Activated T-cell treated with anti-CD3 and anti-CD28 coated beads, Interleukin-2, amount 50 U/mL, for 48 hours (primary cell): ENCODE measurements at places on chromosomes 11 and 22.

DNA sequence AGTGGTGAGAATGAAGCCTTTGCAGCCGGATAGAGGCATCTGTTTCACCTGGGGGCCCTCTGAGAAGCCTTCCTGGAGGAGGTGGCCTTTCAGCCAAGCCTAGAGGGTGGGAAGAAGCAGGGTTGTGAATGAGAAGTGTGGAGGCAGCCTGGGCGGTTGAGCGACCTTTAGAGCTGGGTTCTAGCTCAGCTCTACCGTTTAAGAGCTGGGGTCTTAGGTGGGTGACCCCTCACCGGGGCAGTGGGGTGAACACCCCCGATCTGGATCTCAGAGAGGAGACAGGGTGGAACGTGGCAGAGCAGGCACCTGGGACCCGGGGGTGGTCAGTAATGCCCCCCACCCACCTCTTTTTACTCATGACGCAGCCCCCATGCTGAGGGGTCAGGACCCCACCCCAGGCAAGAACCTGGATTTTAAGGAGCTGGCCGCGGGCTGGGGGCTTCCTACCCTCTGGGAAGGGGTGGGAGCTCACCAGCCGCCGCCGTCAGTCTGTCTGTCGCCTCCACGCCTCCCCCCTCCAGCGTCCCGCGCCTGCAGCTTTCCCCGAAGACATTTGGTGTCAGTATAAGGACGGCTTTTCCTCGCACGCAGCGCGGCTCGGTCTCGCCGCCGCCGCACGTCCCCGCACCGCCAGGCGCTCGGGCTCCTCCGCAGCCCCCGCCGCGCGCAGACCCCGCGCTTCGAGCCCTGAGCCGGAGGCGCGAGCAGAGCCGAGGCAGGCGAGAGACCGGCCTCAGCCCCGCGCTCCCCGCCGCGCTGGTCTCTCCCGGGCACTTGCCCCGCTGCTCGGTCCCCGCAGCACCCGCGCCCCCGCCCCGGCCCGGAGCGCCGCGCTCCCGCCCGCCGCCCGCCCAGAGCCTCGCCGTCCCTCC lies 13.3 kb upstream of the CACNA1I start:
- DNase-seq, result peak; percentile 58

DNA sequence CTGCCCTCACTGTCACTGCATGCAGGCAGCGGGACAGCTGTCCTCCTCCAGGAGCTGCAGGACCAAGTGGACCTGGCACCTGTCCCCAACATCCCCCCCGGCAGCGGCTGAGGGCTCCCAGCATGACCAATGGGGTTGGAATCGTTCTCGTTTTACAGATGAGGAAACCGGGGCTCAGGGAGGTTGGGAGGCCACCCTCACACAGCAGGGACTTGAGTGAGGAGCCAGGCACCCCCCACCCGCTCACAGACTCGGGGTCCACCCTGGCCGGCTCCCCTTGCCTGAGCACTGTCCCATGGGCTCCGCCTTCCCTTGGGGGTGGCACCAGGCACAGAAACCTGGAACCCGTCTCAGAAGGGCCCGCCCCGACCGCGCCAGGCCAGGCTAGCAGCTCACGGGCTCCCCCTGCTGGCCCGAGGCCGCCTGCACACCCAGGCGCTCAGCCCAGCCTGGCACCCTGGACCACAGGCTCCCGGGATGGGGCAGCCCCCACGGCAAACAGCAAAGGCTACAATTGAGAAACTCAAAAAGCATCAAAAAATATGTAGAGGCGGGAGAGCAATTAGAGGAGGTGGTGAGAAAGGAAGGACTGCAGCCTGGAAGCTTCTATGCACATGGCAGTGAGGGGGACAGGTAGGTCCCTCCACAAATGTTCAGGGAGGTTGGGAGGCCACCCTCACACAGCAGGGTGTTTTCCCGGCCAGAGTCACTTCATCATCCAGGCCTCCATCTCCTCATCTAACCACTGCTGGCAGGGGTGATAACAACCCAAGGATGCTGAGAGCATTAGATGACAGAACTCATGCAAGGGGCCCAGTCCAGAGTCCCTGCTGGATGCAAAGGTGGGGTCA lies 12.8 kb downstream of the MACROD1 start:
- peak; percentile 82 for DNase-seq

DNA sequence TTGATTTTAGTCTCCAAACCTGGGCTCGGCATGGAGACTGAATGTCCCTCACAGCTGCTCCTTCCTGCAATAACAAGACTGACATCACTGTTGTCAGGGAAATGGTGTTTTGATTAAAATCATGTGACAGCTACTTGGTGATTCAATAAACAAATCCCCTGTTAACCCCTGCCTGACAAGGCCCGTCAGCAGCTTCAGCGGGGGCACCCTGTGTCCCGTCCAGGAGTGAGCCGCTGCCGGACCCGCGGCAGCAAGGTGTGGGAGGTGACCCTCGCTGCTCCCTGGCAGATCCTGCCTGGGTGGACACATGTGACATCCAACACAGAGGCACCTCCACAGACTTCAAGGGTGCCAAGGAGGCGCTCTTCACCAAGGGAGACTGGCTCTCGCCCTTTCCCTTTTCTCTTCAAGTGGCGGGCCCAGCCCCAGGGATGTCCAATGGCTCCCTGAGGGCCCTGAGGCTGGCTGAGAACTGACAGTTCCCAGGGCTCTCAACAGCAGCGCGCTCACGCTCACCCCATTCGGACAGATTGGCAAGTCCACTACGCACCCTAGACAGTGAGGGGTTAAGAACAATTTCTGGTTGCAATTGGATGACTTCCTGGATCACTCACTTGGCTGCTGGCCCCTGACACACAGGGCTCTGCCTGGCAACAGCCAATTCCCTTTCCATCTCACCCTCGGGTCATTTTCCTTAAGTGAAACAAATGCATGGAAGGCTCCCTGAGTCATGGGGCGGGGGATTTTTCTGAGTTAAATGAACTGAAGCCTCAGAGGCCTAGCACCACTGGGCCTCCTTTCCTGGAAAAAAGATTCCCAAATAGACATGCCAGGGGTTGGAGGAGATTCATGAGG lies 30.7 kb downstream of the PPP2R1B start:
- no peak for DNase-seq

DNA sequence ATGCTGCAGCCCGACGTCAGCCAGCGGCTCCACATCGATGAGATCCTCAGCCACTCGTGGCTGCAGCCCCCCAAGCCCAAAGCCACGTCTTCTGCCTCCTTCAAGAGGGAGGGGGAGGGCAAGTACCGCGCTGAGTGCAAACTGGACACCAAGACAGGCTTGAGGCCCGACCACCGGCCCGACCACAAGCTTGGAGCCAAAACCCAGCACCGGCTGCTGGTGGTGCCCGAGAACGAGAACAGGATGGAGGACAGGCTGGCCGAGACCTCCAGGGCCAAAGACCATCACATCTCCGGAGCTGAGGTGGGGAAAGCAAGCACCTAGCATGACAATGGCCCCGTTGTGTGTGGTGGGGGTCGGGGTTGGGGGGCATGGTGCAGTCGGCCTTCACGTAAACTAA lies 1.0 kb downstream of the TSSK2 start:
- DNase-seq, result no peak

GRCh38 chr11:6417907-6418556 lies 862 bp downstream of the APBB1 start:
- DNase-seq, result no peak

- DNase-seq, result no peak
Observed at GRCh38 chr11:42201603-42202148, 742.2 kb upstream of the LRRC4C start.

DNA sequence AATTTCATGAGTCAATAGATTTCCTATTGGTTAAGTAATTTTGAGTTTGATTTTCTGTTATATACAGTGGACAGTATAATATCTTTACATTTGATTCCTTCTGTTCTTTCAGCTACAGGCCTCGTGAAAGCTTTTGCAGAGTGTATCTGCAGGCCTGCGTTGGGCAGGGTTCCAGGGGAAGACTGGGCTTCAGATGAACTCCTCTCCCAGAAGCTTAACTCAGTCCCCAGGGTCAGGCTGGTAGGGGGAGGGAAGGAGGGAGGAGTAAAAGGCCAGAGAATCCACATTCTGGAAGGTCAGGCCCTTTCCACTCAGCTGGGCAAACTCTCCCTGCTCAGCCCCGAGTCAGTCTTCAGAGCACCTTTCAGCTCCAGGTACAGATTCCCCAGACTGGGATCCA lies 100.4 kb upstream of the NECTIN1 start:
- DNase-seq, result no peak

- no peak for DNase-seq
Observed at GRCh38 chr22:33544707-33545106, 375.6 kb downstream of the LARGE1 start.

GRCh38 chr11:122209619-122210366 lies 93.8 kb upstream of the BLID start:
- DNase-seq, result no peak

DNA sequence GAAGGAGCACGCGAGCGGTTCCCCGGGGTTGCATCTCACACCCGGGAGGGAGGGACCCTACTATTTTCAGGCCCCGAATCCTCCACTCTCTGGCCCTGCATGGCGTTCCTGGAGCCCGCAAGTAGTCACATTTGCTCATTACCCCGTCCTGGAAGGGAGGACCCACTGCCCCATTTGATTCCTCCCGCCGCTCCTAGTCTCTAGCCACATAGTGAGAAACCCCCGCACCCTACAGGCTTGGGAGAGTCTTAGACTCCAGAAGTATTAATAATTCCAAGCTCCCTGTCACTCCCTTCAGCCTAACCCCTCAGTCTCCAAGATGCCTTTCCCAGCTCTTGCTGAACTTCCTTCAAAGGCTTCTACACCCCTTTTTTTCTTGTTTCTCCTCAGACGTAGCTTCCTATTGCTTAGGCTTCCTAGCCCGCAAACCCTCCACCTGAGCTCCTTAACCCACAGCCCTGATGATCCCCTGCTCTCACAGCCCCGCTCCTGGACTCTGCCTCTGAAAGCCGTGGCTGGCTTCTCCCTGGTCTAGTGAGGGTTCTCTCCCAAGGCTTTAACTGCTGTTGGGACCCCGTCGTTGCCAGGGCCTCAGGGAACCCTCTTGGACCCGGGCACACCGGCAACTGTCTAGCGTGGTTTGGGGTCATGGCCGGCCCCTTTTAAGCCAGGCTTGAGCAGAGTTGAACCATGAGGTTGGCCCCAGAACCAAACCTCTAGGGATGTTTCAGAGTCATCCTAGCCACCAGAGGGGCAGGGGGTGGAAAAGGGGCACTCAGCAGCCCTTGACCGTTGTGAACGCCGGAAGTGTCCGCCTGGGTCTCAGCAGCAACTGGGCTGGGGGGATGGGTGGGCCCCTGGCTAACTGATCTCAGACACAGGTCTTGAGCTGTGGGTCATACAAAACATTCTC lies 862 bp downstream of the GGA1 start:
- peak; percentile 37 for DNase-seq

- DNase-seq, result no peak
Observed at GRCh38 chr11:79045800-79046304, 395.0 kb downstream of the TENM4 start.

DNA sequence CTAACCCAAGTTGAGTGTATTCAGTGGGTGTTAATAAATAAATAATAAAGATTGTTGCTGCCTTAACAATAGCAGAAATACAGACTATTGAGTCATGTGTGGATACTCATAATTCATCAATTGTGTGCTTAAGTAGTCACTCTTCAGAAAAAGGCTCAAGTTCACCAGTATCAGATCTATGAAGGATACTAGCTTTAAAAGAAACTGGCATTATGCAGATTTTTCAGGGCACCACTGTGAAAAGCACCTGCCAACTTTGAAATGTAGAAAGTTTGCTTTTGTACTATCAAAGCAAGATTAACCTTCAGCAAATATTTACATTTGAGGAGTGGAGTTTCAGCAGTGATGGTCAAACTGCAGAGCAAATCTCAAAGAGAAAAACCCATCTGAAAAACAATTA lies 20.1 kb upstream of the SYTL2 start:
- DNase-seq, result no peak

GRCh38 chr22:19175602-19176174 lies 2.8 kb downstream of the SLC25A1 start:
- DNase-seq, result peak; percentile 28
